ENCODE measurements at places on chromosomes 5 and 9.

GRCh38 chr5:149680810-149681221 lies 49.3 kb upstream of the PPARGC1B start:
- DNase-seq = no peak

GRCh38 chr5:181053488-181054121 lies 13.5 kb downstream of the BTNL9 start:
- DNase-seq = no peak

DNA sequence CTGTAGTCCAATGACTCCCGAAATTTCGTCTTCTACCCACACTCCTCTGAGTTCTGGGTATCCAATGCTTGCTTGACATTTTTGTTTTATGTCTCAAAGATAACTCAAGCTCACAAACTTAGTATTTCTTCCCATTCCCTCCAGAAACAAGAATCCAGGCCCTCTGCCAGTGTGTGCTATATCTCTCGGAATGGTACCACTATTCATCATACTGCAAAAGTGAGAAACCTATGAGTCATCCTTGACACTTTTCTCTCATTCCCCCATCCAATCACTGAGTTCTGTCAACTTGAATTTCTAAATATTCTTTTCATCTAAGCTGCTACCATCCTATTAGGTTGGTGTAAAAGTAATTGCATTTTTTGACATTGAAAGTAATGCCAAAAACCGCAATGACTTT lies 9.8 kb downstream of the SLC12A2 start:
- no peak for DNase-seq

DNA sequence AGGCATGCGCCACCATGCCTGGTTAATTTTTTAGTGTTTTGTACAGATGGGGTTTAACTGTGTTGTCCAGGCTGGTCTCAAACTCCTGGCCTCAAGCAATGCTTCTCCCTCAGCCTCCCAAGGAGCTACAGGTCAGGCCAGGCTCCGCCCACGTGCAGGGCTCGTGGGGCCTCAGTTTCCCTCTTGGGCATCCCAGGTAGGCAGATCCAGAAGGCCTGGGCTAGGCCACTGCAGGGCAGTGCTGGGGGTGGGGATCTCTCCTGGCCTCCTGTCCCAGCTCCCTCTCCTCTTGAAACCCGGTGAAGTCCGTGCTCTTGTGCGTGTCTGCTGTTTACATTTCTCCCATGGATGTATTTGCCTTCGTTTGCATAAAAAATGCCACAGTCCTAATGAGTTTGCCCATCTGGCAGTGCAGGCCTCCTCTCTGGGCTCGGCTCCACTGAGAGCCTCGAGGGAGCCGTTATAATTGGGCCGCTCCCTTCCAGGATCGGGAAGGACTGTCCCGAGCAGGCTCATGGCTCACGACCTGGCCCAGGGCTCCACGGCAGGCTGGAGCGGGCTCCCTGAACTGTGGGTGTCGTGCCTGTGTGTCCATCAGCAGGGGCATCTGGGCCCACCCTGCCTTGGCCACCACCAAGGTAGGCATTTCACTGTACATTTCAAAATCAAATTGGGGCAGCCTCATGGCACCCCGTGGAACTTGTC lies 52.6 kb upstream of the RUFY1 start:
- DNase-seq = no peak

- DNase-seq = no peak
These were observed 146.8 kb downstream of the BARX1 start for GRCh38 chr9:93808115-93809029.

Data from coronary artery (tissue), 2 donors.